ENCODE measurements at places on chromosomes 2 and 18.

- DNase-seq = no peak
Observed at GRCh38 chr2:205758051-205758450, 75.8 kb downstream of the NRP2 start.

DNA sequence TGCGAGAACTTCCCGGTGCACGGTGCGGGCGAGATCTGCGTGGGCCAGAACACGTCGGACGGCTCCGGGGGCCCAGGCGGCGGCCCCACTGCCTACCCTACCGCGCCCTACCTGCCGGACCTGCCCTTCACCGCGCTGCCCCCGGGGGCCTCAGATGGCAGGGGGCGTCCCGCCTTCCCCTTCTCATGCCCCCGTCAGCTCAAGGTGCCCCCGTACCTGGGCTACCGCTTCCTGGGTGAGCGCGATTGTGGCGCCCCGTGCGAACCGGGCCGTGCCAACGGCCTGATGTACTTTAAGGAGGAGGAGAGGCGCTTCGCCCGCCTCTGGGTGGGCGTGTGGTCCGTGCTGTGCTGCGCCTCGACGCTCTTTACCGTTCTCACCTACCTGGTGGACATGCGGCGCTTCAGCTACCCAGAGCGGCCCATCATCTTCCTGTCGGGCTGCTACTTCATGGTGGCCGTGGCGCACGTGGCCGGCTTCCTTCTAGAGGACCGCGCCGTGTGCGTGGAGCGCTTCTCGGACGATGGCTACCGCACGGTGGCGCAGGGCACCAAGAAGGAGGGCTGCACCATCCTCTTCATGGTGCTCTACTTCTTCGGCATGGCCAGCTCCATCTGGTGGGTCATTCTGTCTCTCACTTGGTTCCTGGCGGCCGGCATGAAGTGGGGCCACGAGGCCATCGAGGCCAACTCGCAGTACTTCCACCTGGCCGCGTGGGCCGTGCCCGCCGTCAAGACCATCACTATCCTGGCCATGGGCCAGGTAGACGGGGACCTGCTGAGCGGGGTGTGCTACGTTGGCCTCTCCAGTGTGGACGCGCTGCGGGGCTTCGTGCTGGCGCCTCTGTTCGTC is 1.7 kb downstream of the FZD7 start:
- no peak for DNase-seq

DNA sequence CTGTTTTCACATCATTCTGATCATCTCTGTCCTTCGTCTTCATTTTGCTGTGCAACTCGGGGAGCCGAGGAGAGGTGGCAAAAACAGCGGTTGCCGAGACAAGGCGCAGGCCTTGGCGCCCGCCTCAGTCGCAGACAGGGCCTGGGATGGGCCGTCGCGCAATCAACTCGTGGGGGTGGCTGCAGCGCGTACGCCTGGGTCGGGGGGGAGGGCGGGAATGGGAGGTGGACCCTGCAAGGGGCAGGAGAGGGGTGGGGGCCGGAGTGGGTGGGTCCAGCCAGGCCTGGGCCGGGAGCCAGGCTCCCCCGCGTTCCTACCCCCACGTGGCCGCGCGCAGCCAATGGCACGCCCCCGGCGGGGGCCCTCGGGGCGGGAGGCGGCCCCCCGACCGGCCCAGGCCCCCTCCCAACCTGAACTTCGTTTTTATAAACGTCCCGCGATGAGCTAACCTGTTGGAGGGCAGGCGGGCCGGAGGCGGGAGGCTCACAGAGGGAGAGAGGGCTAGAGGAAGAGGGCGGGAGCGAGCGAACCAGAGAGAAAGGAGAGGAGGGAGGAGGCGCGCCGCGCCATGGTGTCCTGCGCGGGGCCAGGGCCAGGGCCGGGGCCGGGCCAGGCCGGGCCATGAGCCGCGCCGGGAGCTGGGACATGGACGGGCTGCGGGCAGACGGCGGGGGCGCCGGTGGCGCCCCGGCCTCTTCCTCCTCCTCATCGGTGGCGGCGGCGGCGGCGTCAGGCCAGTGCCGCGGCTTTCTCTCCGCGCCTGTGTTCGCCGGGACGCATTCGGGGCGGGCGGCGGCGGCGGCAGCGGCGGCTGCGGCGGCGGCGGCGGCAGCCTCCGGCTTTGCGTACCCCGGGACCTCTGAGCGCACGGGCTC is at the start of gene HOXD13:
TSS of gene HOXD13 (plus strand) at position 452 of the 875 bp plus-strand sequence. CDS start at position 622, 170 bp downstream.
- no peak for DNase-seq

DNA sequence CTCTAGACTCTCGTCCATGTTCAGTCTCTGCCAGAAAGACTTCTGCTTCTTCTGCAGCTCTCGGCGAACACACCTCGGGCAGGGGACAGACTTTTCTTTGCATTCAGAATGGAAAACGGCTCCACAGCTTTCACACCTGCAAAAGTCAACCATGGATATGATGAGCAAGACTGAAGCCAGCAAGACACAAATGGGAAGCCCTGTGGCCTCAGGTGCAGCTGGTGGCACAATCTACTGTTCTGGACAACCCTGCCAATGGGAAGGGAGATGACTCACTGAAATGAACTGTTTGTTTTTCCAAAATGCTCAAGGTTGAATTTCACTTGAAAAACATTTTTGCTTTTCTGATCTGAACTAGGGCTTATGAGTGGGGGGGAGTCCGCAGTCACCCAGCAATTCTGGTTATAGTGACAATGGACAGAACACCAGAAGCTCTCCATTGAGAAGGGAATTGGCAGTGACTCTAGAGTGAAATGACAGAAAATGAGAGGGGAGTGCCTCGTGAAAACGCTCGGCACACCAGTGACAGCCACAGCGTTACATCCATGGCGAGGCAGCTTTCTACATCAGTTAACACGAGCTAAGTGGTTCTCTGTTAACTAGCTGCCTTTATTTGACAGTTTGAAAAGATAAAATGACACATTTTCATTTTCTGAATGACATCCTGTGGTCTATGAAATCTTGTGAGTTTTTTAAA is 58.8 kb upstream of the FZD5 start:
- no peak for DNase-seq

- DNase-seq = no peak
Observed at GRCh38 chr2:215870986-215871385, 142.4 kb downstream of the MREG start.

- DNase-seq = peak; percentile 78
Observed at GRCh38 chr2:43218702-43219382, 7.6 kb downstream of the ZFP36L2 start.

DNA sequence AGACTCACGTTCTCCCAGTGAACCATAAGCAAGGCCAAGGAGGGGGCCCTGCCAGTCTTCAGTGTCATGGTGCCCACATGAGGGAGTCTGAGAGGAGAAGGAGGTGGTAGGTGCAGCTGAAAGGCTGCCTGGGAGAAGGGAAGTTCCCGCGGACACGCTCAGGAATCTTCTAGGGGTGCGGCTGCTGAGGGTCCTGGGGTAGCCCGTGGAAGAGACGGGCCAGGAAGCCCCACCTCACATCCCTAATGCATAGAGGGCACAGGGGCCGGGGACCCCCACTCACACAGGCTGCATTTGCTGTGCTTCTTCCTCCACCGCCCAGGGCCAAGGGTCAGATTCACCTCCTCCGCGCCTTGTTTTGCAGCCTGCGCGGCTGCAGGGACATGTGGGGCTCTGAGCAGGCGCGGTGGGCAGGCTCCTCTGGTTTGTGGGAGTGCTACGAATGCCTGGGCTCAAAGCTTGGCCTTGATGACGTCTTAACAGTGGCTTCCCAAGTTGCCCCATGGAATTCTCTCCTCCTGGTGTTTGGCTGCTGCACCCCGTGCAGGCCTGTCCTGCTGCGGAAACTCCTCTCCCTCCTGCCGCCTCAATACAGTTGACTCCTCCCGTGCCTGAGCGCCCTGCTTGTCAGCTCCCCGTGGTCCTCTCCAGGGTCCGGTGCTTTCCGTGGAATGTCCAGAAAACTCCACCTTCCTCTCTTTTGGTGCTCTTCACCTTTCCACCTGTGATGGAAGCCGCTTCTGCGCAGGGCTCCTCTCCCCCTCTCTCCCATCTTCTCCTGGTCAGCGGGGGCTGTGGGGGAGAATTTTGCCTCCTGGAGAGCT is 95.7 kb downstream of the VAPA start:
- DNase-seq = no peak

DNA sequence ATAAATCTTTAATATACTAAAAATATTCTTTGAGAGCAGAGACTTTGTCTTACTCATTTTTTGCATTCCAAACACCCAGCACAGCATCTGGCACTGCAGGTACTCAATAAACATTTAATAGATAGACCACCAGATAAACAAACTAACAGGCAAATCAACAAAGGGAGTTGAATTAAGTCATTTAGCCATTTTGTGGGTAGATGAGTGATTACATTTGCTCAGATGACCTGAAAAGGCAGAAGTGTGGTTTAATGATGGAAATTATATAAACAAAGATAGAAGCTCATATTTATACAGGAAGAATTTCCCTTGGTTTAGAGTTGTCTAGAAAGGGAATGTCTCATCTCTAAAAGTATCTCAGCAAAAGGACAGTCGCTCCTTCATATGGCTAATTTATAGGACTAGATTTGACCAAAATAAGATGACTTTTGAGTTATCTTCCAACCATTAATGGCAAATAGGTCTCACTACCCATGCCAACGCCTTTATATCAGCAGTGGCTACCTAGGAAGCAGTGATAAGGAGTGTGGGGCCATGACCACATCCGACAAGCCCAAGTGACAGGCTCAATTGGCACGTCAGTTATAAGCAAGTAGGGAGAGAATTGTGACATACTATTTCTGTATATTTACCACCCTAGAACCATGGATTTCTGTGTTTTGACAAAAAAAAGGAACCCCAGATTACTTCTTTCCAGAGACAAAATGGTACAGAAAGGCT is 173.5 kb downstream of the ATAD2B start:
- no peak for DNase-seq

GRCh38 chr18:63286926-63287325 is 32.6 kb downstream of the BCL2 start:
- no peak for DNase-seq
